Activated CD8-positive, alpha-beta memory T cell treated with anti-CD3 and anti-CD28 coated beads, Interleukin-2, amount 50 U/mL, for 4 hours (primary cell): ENCODE measurements at places on chromosomes 12 and 14.

- DNase-seq = no peak
Measured at GRCh38 chr12:88993651-88994050, 358.6 kb downstream of the DUSP6 start.

- DNase-seq = no peak
Measured at GRCh38 chr14:104214431-104215218, 76.2 kb downstream of the KIF26A start.

GRCh38 chr12:127810041-127810440, 456.9 kb upstream of the TMEM132C start:
- DNase-seq = no peak

DNA sequence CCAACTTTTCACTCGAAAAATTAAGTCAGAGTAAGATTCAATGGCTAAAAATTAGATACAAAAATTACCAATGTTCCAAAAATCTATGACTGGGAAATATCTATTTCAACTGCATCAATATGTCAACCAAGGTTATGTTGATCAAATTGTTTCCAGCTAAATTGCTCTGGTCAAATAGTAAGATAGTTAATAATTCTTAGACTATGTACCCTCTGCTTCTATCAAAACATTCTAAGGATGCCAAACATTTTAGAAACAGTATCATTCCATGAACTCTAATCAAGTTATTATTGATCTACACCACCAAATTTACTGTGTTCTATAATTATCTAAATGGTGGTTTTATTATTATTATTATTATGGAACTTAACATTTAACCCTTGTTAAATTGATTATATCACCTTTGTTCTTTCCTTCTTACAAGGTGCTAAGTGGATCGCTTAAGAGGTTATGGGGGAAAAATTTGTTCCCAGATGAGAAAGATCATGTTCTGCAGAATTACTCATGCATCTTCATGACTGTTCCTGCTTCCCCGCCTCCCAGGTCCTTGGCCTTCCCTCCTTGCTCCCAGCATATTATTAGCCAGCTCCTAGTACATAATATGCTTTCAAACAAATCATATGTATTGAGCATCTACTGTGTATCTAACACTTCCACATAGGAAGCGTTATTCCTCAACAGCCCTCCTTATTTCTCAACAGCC, 240.5 kb upstream of the KRR1 start:
- DNase-seq = no peak

- DNase-seq = no peak
Measured at GRCh38 chr14:29749327-29749726, 178.3 kb downstream of the PRKD1 start.

DNA sequence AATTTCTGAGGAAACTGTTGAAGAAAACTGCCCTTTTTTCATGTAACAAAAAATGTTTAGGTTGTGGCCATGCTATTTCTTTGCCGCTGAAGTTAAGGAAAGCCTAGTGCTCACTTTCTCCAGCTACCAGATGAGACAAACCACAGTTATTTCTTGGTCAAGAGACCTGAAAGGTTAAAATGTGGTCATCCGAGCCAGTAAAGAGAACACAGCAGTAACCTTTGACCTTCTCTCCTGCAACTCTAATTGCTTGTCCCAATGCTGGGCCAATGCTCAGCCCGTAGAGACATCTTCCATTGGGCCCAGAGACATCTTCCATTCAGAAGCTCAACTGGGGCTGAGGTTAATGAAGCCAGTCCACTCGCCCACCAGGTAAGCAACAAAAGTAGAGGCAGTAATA, 109.8 kb upstream of the CPSF6 start:
- DNase-seq = no peak

DNA sequence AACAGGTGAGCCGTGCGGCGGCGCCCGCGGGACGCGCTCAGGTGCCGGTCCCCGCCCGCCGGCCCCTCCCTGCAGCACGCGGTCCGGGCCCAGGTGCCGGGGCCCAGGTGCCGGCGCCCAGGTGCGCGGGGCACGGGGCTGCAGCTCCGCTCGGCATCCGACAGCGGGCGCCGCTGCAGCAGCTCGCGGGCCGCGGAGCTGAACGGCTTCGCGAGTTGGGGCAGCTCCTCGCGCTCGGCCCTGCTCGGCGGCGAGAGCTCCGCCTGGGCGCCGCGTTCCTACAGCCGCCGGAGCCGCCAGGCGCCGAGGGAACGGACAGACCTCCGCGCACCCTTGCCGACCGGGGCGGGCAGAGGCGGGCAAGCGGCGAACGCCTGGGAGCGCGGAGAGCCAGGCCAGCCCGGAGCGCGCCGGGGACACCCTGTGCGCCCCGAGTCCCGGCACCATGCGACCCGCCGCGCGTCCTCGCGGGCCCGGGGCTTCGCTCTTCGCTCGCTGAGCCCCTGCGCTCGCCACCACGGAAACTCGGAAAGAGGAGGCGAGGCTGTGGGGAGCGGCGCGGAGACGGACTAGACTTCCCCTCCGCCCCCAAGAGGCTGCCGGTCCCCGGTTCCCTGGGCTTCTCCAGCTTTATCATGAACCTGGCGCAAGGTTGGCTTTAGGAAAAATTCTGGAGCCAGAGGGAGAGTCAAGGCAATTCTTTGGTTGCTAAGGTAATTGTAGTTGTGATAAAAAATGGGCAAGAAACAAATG, at the start of gene RGS6:
Gene RGS6 (plus strand): TSS at position 201 of the 753 bp plus-strand sequence.
- no peak for DNase-seq

- no peak for DNase-seq
Measured at GRCh38 chr12:118821386-118821925, 159.9 kb upstream of the SRRM4 start.

GRCh38 chr14:100586403-100587085, 673 bp downstream of the BEGAIN start:
- DNase-seq = peak; percentile 16

- DNase-seq = no peak
Measured at GRCh38 chr12:107488666-107489065, 196.9 kb upstream of the PWP1 start.

GRCh38 chr12:62581288-62582064, 114.8 kb downstream of the MON2 start:
- DNase-seq = no peak

DNA sequence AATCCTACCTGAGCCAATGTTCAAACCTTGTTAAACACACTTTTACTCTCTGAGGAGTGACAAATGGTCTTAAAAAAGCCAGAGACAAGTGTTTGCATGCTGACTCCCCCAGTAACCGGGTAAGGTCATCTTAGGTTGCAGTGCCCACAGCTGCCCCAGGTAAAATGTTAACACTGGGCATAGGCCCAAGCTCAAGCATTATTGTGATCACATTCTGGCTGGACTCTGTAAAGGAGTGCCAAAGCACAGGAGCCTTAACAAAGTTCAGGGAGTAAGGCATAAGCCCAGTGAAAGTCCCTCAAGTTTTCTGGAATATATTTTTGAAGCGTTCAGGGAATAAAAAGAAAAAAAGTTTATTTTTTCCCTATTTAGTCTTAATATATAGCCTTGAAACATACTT, 8.6 kb downstream of the EDDM3A start:
- DNase-seq = no peak

- peak; percentile 27 for DNase-seq
Measured at GRCh38 chr12:123388951-123389559, 5.1 kb downstream of the KMT5A start.

- DNase-seq = peak; percentile 48
Measured at GRCh38 chr12:132143336-132144071, 615 bp downstream of the DDX51 start.

DNA sequence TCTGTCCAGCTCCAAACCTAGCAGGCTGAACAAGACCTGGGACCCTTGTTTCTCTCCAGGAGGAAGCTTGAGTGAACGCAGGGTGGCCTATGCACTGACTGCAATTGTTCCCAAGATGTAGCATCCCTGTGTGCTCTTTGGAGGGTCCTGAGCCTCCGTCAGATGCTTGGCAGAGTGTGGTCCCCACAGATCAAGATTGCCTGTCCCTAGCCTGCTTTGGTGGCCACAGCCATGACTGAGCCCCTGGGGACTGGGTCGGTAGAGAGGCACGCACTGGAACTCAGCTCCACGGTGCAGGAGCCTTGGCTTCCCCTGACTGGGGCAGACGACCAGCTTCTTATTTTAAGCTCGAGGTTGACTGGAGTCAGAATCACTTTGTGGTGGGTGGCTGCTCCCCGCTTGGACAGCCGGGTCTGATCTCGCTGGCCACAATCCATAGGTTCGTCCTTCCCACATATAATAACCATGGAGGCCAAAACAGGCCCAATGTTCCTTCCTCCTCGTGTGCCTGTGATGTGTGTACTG, 97.8 kb downstream of the LGMN start:
- no peak for DNase-seq

DNA sequence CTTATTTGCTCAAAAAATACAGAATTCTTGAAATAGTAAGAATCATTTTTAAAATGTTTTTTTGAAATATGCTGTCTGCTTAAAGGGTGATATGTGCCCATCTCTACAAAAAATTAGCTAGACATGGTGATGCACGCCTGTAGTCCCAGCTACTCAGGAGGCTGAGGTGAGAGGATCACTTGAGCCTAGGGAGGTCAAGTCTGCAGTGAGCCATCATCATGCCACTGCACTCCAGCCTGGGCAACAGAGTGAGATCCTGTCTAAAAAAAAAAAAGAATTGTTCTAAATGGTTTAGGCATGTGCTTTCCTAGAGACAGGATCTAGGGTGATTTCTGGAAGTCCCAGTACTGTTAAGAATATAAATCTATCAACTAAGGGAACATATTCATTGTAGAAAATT, 75.6 kb upstream of the HECTD1 start:
- no peak for DNase-seq

DNA sequence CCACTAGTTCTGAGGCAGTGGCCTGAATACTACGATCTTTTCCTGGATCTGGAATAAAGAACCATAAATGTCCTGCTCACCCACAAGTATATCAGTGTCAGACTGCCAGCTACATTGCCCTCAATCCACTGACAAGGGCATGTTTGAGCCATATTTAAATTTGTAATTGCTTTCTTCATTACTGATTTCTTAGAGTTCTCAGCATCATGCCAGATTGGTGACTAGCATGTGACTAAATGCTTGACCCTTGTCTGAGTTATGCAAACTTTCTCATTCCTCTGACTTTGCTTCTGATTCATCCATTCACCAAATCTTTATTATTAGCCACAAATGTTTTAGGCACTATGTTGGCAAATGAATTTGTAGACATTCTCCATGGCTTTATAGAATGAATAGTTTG, 143.6 kb upstream of the SLC16A7 start:
- no peak for DNase-seq

DNA sequence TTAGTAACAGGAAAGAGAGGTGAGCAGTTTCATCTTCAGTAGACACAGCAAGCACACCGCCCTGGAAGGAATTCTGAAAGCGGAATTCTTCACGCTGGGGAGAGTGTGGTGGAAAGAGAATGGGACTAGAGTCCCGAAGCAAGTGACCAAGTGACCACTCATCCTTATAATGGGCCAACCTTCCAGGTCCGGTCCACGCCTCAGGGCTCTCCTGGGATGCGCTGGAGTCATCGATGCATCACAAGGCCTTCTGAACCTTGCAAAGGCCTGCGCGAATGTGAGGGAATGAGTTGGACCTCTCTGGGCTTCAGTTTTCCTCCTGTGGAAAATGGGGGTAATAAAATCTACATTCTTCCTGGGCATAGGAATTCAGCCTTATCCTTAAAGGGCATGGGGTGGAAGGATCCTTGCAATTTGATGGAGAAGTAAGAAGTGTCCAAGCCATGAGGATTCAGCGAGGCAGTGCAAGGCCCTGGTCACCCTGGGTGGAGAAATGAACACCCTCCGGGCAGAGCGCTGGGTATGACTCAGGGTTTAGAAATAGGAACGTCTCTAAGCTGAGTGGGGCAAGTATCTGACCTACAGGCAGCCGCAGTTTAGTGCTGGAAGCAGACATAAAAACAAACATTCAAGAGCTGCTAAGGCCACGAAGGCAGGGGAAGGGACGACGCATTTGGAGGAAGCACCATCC, 97.7 kb downstream of the SETD3 start:
- no peak for DNase-seq

GRCh38 chr12:114799574-114800487, 115.9 kb upstream of the TBX3 start:
- DNase-seq = no peak

- no peak for DNase-seq
Measured at GRCh38 chr12:129467289-129467688, 436.5 kb downstream of the TMEM132D start.

- DNase-seq = no peak
Measured at GRCh38 chr12:45615268-45615667, 114.2 kb upstream of the ARID2 start.

DNA sequence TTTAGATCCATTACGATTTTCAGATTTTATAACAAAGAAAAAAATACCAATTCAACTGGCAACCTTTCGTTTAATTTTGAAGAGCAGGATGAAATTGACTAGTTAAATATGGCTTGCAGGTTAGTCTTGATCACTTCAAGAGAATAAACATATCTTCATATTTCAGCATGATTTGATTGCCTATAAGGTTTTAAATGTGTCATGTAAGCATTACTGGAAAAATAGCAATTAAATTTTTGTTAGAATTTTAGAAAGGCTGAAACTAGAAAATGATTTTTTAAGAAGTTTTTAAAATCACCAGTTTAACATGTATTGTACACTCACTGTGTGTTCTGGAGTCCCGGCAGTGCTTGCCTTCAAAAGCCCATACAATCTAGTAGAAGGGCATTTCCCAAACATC, 310.2 kb upstream of the DIO2 start:
- DNase-seq = no peak

DNA sequence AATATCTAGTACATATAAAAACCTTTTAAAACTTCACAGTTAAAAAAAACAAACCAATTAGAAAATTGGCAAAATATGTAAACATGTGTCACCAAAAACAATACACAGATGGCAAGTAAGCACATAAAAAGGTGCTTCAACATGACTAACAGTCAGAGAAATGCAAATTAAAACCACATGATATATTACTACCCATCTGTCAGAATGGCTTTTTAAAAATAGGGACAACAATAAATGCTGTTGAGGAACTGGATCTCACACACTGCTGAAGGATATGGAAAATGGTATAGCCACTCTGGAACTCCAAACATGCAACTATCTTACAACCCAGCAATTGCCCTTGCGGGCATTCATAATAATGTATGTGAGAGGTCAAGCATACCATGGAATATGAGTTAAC, 1153.6 kb downstream of the FLRT2 start:
- DNase-seq = no peak

DNA sequence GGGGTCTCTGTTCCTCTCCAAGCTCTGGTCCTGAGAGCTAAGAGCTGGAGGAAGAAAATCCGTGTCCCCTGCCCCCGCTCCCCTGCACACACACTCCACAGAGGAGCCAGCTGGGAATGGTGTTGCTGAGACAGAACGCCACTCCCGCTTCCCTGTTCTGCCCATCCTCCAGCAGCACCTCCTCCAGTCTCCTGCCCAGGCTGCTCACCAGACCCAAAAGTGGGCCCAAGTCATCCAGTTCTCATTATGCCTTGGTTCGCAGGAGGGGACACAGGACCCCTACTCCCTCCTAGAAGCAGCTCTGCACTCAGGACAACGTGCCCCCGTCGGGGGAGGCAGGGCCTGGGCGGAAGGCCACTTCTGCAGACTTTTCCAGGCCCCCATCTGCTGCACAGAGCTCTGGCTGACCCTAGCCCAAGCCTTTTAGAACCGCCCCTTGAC, 830 bp upstream of the TRMT61A start:
- DNase-seq = no peak

DNA sequence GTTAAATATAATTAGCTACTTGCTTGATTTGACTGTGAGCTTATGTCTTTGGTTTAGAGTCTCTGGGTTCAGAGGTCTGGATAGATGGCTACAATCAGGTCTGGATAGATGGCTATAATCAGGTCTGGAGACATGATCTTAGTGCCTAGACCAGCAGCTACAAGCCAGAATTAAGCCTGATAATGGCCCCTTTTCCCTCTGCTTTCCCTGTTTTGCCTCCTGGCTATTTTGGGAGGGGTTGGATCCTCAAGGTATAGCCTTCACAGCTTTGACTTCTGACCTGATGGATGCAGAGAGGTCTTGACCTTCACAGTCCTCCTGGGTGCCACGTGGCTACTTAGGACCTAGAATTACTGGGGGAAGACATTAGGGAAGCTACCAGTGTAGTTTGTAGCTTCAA, 877.7 kb downstream of the GALC start:
- no peak for DNase-seq
